Stimulated activated CD4-positive, alpha-beta T cell treated with anti-CD3 and anti-CD28 coated beads, Interleukin-12 subunit alpha, Interleukin-12 subunit beta, amount 100 ng/mL, for 48 hours (primary cell): ENCODE measurements at places on chromosomes 7 and 10.

GRCh38 chr7:95906851-95907250 is 134.5 kb downstream of the DYNC1I1 start:
- no peak for DNase-seq

- DNase-seq, result no peak
Measured at GRCh38 chr7:855686-856369, 20.5 kb upstream of the GET4 start.

DNA sequence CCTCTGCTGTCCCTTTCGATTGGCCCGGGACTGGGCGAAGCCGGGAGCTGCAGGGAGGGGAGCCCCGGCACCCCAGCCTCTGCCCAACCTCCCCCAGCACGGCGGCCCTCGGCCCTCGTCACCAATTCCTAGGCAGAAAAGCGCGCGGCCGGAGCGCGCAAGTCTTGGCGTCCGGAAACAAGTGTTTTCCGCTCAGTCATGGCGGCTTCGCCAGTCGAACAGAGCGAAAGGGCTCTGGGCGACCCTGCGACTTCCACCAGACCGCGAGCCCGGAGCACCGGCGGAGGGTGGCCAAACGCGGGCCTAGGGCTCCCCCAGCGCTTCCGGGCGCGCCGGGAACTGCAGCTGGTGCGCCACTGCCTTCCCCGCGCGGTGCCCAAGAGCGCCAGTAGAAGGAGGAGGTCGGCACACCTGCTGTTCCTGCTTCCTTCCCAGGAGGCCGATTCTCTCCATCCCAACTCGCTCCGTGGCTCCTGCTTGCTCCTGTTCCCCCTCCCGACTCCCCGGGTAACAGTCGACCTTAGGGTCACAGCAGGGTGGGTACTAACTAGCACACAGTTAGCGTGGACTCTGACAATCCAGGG is 729.9 kb downstream of the ZWINT start:
- no peak for DNase-seq

GRCh38 chr10:111698711-111699110 is 484.9 kb downstream of the GPAM start:
- no peak for DNase-seq

DNA sequence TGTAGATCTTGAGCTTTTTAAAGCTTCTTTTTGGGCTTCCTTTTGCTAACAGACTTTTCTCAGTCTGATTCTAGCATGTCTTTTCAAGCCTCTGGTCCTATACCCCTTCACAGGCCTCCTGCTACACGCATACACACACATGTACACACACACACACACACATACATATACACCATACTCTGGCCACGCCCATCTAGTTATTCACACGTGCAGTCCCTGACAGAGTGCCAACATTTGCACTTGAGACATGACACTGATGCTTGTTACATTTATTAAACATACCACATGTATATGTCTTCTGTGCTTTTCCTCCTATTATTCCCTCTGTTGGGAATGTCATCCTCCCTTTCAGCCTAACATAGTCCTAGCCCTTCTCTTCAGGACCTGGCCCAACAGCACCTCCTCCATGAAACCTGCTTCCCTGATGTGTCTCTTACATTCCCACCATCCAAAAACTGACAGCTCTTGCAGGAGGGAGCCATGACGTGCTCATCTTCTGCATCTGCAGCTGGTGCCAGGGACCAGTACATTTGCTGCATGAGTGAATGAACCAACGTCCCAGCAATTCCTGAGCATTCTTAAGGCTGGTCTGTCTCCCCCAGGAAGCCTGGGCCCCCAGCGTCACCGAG is 222.1 kb downstream of the ARHGAP12 start:
- no peak for DNase-seq

GRCh38 chr10:88841316-88842111 is 10.1 kb downstream of the ANKRD22 start:
- DNase-seq, result no peak

- DNase-seq, result no peak
Measured at GRCh38 chr10:3775696-3776551, 9.1 kb downstream of the KLF6 start.

DNA sequence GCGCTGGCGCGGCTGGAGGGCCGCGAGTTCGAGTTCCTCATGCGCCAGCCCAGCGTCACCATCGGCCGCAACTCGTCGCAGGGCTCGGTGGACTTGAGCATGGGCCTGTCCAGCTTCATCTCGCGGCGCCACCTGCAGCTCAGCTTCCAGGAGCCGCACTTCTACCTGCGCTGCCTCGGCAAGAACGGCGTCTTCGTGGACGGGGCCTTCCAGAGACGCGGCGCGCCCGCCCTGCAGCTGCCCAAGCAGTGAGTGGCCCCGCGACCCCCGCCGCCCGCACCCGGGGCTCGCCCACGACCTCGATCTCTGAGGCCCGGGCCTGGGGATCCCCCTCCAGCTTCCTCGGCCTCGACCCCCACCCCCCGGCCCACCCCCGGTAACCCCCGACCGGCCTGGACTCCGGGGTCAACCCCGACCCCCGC is 537 bp downstream of the FOXK1 start:
- DNase-seq, result peak; percentile 23

DNA sequence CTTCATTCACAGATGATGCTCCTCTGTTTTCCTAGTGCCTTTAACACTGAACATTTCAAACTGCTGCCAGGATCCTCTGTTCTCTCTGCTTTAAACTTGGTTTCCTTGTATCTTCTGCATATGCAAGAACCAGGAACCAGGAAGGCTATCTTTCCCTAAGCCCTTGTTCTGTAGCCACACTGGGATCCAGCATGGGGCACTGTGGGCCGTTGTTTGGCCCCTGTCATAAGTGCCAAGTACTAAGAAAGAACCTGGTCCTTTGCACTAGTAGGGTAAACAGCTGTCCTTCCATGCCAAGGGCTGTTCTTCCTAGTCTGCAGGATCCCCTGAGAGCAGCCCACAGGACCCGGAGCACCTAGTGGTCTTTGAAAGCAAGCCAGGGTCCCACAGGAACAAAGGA is 49.0 kb upstream of the TRIM8 start:
- no peak for DNase-seq

DNA sequence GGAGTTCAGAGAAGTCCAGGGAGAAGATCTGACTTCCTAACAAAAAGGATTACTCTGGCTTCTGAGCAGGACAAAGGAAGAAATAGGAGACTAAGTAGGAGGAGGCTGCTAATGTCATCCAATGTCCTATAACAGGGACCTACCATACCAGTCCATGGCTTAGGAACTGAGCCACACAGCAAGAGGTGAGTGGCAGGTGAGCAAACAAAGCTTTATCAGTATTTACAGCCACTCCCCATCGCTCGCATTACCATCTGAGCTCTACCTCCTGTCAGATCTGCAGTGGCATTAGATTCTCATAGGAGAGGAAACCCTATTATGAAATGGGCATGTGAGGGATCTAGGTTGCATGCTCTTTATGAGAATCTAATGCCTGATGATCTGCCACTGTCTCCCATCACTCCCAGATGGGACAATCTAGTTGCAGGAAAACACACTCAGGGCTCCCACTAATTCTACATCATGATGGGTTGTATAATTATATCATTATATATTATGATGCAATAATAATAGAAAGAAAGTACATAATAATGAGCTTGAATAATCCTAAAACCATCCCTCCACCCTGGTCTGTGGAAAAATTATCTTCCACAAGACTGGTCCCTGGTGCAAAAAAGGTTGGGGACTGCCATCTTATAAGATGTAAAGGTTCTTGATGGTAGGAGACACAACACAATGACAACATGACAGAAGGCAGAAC is 487.4 kb downstream of the PLXDC2 start:
- DNase-seq, result no peak

GRCh38 chr10:51046654-51047053 is 27.6 kb upstream of the PRKG1 start:
- no peak for DNase-seq

DNA sequence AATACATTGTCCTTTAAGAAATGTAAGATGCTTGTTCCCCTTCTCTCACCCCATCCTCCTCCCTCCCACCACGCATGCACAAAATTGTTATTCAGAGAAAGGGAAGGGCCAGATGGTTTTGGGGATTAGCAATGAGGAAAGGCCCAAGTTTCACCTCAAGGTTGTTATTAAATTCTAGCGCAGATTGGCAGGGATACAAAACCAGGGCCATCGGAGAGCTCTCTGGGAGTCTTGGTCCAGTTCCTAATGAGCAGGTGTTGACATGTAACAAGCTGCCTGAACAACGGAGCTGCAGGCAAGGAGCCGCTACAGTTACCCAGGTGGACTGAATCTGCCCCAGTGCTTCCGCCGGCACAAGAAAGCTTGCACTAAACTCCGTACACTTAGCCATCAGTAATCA is 9.7 kb upstream of the ANK3 start:
- no peak for DNase-seq

GRCh38 chr7:156139112-156139511 is 326.8 kb upstream of the SHH start:
- no peak for DNase-seq

- DNase-seq, result no peak
Measured at GRCh38 chr10:43263551-43264343, 3.1 kb downstream of the RASGEF1A start.

- peak; percentile 38 for DNase-seq
Measured at GRCh38 chr10:27223964-27224363, 16.6 kb downstream of the ACBD5 start.

GRCh38 chr10:113108194-113108835 is 158.3 kb downstream of the TCF7L2 start:
- peak; percentile 7 for DNase-seq

GRCh38 chr7:51288896-51289622 is 27.6 kb downstream of the COBL start:
- DNase-seq, result no peak

DNA sequence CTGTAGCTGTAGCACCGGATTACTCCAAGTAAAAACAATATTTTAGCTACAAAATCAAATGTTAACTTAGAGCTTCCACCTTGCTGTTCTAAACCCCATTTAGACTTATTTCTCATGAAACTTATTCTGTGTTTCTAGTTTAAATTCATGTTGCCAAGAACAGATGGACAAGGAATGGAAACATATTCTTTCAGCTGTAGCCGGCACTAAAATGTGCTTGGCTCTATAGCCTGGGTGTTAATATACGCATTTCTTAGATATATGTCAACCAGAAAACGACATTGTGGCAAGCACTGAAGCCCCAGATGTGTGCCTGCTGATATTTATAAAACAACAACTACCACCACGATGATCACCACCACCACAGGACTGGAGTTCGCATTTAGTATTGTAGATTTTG is 190.3 kb upstream of the ETV1 start:
- DNase-seq, result no peak

DNA sequence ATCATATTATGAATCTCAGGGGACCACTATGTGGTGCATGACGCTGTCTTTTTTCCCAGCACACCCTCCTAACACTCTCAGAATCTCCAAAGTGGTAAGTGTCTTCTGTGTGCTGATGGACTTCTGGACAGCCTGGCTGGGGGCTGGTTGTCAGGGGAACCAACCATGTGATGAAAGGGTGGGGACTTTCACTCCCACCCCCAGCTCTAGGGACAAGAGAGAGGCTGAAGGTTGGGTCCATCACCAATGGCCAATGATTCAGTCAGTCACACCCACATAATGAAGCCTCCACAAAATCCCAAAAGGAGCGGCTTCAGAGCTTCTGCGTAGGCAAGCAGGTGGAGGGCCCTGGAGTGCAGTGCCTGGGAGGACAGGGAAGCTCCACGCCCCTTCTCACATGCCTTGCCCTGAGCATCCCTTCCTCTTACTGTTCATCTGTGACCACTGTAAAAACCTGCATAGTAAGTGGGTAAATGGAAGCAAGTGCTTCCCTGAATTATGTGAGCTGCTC is 44.6 kb downstream of the RASGEF1A start:
- no peak for DNase-seq

DNA sequence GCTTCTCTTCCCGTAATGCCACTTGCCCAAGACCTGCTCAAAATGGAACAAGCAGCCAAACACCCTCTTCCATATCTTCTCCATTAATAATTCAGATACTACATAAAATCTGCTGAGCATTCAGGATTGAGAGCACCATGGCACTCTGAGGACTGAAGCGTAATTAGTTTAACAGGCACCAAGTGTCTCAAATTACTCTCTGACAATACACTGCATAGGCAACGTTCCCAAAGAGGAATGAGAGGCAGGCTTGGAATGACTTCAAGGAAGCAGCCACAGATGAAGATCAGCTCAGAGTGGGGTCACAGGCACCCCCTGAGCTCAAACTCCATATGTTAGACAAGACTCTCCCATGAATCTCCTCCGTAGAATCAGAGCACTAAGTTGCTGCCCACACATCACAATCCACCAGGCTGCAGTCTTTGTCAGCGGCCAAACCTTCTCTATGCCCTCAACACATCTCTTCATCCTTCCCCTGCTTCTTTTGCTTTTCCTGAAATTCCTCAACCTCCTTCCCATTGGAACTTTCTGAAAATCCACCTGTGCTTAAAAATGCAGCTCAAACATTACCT is 4.7 kb upstream of the ABLIM1 start:
- no peak for DNase-seq

GRCh38 chr10:103284170-103284569 is 7.2 kb downstream of the INA start:
- no peak for DNase-seq

DNA sequence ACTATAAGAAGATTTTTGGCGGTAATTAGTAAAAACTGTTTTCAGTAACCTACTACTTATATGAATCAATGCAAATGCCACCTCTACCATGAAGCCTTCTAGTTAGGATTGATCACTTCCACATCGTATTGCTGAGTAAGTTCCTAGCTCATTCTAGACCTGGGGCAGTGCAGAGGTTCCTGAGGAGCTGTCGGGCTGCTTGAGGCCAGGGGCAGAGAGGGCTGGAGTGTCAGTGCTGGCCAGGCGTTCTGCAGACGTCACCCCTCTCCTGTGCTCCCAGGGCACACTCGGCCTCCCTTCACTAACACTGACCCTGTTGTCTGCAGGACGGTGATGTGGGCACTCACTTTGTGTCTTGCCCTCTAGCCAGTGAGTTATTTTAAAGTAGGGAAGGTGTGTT is 275.7 kb downstream of the CELF2 start:
- DNase-seq, result no peak

DNA sequence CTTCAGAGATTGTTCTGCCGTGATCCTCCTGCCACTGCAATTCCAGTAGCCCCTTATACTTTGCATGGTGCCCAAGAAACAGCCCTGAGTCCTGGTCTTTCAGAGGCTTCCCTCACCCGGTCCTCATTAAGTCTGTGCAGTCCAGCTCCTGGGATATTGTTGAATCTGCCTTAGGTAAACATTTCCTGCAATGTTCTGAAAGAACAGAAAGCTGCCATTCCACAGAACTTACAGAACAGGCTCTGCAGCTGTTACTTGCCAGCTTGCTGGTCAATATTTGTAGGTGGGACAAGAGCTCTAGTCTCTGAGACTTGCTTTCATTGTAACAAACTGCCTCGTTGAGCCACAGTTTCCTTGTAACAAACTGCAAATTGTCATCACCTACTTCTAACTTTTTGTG is 115.0 kb upstream of the KIF5B start:
- DNase-seq, result no peak

GRCh38 chr7:87966271-87966670 is 32.2 kb downstream of the ADAM22 start:
- no peak for DNase-seq

DNA sequence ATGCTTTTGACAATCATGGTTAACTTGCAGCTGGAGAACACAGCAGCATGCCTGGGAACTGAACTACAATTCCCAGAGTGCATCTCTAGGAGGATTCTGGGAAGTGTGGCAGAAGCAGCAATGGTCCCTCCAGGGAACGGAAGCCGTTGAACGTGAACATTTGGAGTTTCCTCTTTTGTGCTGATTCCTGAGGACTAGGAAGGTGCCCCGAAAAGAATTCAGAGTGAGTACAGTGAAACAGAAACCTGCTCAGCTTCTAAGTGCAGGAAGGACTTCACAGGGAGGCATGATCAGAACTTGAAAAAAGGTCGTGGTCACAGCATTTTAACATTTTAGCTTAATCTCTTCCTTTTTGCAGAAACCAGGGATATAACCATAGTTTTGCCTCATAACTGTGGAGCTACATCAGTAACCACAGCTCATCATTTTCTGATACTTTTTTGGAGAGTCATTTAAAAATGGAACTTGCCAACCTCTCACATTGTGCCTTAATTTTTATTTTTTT is at the start of gene NUDT13:
Gene NUDT13 (plus strand): TSS at position 111 of the 505 bp plus-strand sequence. CDS start 3,911 bp downstream, outside the sequence.
- peak; percentile 38 for DNase-seq
